ENCODE measurements at places on chromosomes 7 and 10. TPM values are rescaled to one million over a fixed set of nuclear protein-coding genes. Genes with fewer than 3 reads are reported as not detected.

DNA sequence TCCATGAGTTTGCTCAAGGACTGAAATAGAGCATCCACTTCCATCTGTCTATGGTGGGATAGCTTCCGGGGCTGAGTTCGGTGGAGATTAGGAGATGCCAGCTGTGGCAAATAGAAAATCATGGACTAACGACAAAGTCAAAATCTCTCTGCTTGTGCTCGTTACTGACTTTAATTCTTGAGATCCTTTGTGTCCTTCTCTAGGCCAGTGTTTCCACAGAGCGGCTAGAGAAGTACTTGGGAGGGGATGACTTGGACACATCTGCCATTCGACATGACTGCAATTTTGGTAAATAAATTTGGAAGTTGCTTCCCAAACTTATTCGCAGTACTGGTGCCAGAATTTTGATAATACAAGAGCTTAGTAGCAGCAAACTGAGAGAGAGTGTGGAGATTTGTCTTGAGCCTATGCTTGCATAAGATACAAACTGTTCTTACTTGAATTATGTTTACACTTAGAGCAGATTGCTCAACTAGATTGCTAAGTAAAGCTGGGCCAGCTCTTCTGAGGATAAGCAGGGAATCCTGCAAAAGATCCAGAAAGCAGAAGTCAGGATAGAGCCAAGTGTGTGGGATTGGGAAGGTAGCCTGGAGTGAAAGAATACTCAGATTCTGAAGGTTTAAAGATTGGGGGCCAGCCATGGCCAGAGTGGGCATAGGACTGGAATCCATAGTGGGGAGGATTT, 27.6 kb downstream of the ABCC2 start:
- DNase-seq = no peak

GRCh38 chr10:89873055-89873454, 171.7 kb downstream of the KIF20B start:
- no peak for DNase-seq

GRCh38 chr7:1911571-1911970, 241.5 kb downstream of the ELFN1 start:
- DNase-seq = peak; percentile 49

TBX20 gene
- not detected for total RNA-seq

- no peak for DNase-seq
These were observed 379.6 kb downstream of the OTUD1 start for GRCh38 chr10:23818484-23818883.

CARD11 gene
- total RNA-seq = 4.6 TPM

DNA sequence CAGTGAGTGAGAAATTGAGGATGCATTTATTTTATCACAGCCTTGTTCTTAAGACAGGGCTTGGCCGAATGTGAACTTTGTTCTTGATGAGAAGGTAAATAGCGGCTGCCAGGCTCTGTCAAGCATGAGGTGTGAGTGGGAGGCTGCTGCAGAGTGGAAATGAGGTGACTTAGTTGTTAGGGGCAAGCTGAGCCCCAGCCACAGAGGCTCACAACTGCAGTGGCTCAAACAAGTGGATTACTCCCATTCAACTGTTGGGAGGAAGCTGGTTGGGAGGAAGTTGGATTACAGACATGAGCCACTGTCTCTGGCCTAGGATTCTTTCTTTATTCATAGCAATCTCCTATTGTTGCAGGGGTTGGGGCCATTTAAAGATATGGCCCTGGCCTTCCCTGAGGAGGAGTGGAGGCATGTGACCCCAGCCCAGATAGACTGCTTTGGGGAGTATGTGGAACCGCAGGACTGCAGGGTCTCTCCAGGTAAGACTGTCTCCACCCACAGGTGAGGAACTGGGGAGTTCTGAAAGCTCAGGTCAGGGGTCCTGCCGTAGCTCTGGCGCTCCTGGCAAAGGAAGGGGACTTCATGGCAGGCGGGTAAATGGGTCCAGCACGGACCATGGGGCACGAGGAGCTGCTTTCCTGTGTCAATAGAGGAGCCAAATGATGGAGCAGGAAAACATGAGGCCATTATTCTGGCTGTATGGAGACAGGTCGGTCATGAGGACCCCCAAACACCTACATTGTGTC, 7.1 kb downstream of the ZSCAN25 start:
- no peak for DNase-seq

- no peak for DNase-seq
These were observed 505.6 kb upstream of the MKI67 start for GRCh38 chr10:128631801-128632241.

- no peak for DNase-seq
These were observed 203.4 kb upstream of the AHR start for GRCh38 chr7:17094963-17095574.

PIK3CG gene
- total RNA-seq = 21.9 TPM

DNA sequence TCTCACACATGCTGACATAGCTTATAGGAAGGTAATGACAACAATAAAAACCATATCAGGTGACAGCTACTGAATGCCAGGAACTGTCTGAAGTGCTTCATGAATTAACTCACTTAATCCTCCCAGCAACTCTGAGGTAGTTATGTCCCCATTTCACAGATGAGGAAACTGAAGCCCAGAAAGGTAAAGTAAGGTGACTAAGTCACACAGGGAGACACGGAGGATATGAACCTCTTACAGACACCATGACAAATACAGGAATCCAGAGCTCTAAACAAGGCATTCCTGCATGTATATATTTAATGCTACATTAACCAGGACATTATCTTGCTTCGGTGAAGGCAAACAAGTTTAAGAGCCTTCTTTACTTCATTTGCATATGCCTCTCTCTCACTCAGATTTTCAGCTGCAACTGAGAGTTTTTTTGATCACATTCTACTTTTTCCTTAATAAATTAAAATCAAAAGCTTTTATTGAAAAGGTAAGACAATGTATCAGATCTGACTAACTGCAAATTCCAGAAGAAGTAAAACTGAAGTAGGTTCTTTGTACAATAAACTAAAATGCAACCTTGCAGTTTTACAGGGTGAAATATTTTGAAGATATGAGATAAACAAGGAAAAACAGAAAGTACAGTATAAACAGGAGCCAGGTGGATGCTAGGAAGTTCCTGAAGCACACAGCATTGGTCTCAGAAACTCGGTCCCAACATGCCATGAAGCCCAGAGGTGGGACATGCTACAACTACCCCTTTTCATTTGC, 79.5 kb downstream of the SGMS1 start:
- no peak for DNase-seq

SEPHS1 gene
- 41.9 TPM for total RNA-seq

DNA sequence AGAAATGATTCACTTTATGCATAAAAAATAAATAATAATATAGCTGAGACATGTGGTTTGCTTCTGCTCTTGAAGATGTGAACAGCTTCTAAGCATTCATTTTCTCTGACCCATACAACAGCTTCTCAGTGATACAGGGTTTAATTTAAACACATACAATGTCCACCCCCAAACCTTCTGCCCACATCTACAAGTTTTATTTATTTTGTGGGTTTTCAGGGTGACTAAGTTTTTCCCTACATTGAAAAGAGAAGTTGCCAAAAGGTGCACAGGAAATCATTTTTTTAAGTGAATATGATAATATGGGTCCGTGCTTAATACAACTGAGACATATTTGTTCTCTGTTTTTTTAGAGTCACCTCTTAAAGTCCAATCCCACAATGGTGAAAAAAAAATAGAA, 17.2 kb downstream of the INHBA start:
- no peak for DNase-seq

- DNase-seq = no peak
These were observed 98.7 kb upstream of the DNAJB6 start for GRCh38 chr7:157238087-157238486.

- DNase-seq = no peak
These were observed 572 bp downstream of the ATP5MF start for GRCh38 chr7:99465421-99465768.

- DNase-seq = no peak
These were observed 188.3 kb upstream of the MEOX2 start for GRCh38 chr7:15874774-15875173.

- no peak for DNase-seq
These were observed 895 bp upstream of the NAPEPLD start for GRCh38 chr7:103149808-103150180.

- DNase-seq = no peak
These were observed 19.3 kb downstream of the VWA2 start for GRCh38 chr10:114258274-114258840.

GRCh38 chr10:25698638-25699037, 235.4 kb upstream of the MYO3A start:
- no peak for DNase-seq

DNA sequence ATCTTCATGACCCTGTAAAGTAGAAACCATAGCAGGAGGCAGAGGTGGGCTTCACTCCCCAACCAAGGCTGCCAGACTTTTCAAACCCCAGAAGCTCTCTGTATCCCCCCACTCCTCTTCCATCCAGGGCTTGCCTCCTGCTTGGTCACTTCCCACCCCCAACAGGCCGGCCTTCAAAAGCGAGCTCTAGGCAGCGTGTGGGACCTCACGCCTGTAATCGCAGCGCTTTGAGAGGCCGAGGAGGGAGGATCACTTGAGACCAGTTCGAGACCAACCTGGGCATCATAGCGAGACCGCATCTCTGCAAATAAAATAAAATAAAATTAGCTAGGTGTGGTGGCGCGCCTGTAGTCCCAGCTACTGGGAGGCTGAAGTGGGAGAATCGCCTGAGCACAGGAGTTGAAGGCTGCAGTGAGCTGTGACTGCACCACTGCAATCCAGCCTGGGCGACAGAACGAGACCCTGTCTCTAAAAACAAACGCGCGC, 743 bp upstream of the POR start:
- no peak for DNase-seq

DNA sequence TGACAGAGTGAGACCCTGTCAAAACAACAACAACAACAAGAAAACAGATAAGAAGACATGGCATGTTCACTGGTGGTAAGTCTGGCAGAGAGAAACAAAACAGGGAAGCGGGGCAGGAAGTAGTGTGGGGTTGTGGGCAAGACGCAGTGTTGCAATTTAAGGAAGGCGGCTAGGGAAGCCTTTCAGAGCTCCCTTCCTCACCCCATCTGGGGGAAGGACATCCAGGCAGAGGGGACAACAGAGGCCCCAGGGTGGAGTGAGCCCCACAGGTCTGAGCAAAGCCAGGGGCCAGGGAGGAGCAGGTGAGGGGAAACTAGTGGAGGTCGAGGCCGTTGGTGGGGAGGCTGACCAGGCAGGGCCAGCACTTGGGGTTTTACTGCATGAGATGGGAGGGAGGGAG, 16.8 kb downstream of the LAT2 start:
- DNase-seq = no peak

DNA sequence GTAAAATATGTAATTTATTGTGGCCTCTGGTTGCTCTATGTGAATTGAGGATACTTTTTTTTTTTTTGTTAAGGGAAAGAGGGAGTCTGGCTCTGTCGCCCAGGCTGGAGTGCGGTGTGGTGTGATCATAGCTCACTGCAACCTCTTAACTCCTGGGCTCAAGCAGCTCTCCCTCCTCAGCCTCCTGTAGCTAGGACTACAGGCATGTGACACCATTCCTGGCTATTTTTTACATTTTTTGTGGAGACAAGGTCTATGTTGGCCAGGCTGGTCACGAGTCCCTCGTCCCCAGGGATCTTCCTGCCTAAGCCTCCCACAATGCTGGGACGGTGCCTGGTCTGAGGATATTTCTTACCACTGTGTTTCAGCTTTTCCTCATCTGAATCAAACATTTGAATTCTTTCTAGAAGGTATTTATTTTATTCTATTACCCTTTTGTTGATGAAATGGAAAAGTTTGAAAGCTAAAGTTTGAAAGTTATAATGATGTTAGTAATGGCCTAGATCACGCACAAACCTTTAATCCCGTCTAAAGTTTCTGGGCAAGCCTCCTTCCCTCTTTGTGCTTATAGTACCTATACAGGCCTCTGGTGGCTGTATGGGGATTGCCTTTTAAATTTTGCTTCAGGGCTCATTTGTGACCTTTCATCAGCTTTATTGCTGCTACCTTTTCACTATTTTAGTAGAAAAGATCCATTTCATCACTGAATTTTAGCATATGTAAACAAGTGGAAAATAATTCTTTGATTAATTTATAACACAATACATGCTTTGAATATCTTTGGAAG, 2.0 kb downstream of the IFRD1 start:
- no peak for DNase-seq

GRCh38 chr7:129376778-129377700, 57.2 kb upstream of the STRIP2 start:
- no peak for DNase-seq

- peak; percentile 57 for DNase-seq
These were observed 12.5 kb upstream of the TSPAN15 start for GRCh38 chr10:69438536-69439349.

DNA sequence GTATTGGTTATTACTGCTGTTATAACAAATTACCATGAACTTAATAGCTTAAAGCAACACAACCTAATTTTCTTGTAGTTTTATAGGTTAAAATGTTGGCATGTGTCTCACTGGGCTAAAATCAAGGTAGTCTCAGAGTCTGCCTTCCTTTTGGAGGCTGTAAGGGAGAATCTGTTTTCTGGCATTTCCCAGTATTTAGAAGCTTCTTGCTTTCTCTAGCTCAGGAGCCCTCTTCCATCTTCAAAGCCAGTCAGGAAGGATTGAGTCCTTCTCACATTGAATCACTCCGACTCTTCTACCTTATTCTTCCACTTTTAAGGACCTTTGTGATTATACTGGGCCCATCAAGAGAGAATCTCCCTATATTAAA, 156.2 kb downstream of the MBL2 start:
- DNase-seq = no peak

DNA sequence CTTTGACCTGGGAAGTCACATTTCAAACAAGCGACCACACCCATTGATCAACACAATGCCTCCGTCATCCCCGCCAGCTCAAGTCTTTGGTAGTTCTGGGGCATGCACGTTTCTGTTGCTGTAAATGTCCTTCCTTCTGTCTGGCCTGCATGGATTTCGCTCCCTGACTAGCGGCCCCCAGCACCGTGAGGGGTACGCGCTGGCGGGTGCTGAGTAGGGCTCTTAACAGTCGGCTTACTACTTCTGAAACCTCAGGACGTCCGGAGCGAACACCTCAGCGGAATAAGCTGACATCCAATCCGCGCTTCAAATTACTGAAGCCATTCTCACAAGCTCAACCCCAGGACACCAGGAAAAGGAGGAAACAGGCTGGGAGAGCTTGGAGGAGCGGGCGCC, 505 bp downstream of the NUDCD3 start:
- DNase-seq = no peak

- no peak for DNase-seq
These were observed 9.6 kb downstream of the MYO1G start for GRCh38 chr7:44969049-44969700.

GRCh38 chr7:121513105-121513504, 117.0 kb upstream of the FAM3C start:
- DNase-seq = no peak

DYNC1I1 gene
- total RNA-seq = not detected

MAT1A gene
- 0.67 TPM for total RNA-seq

HGF gene
- total RNA-seq = 8.2 TPM

GRCh38 chr10:43421201-43421507, 12.2 kb upstream of the HNRNPF start:
- DNase-seq = no peak

Measured in upper lobe of left lung (tissue), 6 donors.